ENCODE measurements at places on chromosomes 16 and 17.
A peak's percentile ranks its signal among the peaks of the same experiment; 100 is the strongest.

GRCh38 chr17:76558198-76559095, 18.6 kb downstream of the PRCD start:
- no peak for DNase-seq

DNA sequence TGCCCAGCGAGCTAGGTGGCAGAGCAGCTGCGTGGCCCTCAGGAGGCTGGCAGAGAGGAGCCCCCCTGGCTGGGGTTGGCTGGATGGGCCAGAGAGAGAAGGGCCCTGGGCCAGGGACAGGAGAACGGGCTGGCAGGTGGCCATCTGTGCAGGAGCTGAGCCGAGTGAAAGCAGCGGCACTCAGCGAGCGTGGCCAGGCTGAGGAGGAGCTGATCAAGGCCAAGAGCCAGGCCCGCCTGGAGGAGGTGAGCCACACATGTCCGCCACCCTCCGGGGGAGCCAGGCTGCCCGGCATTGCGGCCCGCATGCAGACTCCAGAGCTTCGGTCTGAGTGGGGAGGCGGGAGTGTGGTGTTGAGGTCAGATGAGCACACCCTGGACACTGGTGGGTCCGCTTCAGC, 2.1 kb upstream of the RAC3 start:
- DNase-seq = no peak

- no peak for DNase-seq
Observed at GRCh38 chr17:2366747-2367494, 29.6 kb downstream of the SGSM2 start.

DNA sequence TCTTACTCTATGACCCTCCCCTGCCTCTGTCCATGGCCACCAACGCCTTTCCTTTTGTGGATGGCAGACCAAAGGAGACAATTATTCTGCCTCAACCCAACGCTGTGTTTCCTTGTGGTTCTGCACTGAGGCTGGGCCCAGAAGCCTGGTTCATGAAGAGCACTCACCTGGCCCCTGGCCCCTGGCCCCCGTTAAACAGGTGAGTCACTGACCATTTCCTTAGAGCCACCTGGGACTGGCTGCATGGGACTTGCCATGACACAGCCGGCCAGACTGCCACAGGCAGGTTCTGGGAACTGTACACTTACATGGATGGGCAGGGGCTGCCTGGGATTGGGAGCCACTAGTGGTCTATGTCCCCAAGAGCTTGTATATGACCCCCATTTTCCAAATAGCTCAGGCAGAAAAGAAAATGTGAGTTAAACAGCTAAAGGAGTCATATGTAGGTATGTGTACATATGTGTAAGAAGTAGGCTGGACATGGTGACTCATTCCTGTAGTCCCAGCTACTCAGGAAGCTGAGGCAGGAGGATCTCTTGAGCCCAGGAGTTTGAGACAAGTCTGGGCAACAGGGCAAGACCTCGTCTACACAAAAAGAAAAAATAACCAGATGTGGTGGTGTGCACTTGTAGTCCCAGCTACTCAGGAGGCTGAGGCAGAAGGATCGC, 181.9 kb upstream of the CACNG5 start:
- DNase-seq = no peak

- DNase-seq = no peak
Observed at GRCh38 chr17:4559139-4559791, 1.1 kb downstream of the GGT6 start.

DNA sequence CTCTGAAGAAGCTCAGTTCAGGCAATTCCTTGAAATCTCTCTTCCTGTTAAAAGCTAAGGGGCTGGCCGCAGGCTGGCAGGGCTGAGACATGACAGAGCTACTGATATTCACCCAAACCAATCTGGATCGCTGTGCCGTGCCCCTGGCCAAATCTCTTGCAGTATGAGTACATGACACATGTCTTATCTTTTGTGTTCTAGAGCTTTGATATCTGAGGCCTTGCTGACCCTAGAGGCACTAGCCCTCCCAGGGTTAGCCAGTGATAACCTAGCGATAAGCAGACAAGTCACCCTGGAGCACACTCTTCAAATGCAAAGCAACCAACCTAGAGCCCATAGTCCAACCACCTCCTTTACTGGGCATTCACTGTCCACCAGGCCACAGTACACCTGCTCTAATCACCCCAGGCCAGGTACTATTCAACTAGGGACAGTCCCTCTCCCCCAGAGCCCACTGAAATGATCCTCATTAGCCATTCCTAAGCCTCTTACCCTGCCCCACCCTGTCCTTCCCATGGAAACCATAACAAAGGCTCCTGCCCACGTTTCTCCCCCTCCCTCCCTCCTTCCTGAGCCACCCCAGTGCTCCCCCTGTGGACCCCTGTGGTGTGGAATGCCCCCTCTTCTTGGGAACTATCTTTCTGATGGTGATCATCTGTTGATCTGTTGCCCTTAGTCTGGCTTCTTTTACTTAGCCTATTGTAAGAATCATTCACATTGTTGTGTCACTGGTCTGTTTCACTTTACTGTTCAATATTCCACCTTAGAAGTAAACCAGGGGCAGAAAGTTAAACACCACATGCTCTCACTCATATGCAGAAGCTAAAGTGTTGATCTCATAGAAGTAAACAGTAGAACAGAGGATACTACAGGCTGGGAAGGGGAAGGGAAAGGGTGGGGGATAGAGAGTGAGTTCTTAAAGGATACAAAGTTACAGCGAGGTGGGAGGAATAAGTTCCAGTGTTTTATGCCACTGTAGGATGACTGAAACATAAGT, 52.5 kb downstream of the TEKT5 start:
- no peak for DNase-seq

- peak; percentile 51 for DNase-seq
Observed at GRCh38 chr17:56393156-56393555, 200.3 kb upstream of the NOG start.

GRCh38 chr17:6940186-6940649, 55.6 kb upstream of the ALOX12 start:
- no peak for DNase-seq

DNA sequence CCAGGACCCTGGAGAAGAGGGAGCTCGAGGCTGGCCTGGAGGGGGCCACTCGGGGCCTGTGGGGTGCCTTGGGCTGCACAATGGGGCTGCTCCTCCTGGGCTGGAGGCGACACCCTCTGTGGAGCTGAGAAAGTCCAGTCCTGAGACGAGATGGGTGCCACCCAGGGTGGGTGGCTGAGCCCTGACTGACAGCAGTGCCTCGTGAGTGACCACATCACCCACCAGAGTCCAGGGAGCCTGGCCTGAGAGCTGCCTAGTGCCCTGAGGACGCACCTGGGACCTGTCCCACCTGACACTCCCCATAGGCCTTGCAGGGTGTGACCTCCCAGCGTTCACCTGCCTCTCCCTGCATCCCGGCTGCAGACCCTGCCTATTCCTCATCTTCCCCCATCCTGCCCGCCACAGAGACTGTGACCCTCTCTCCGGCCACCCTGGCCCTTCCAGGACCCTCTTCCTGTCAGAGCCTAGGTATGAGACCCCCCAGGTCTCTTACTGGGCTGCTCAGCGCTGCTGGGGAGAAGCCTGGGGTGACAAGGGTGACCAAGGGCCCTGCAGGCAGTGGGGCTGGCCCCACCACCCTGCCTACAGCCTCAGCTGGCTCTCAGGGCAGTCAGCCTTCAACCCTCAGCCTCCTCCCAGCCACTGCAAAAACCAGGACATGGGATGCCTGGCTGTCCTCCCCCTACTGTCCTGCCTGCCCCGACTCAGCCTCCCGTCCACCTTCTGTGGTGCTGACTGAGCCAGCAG, 41.2 kb downstream of the TNFRSF13B start:
- DNase-seq = no peak

DNA sequence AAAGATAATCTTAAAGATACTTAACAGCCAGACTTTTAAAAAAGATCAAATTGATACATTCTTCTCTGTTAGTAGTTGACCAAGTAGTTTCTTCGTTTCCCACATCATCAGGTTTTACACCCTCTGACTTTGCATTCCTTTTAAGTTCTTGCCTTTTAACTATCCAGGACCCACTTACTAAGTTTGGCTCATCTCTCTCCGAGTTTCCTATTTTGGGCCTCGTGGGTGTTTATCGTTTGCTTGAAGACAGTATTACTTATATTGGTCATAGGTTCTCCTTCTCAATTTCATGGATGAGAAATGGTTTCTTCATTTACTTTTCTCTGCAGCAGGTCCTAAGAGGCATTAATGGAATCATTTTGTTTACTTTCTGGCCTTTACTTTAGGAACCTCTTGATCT, 43.2 kb downstream of the RPA1 start:
- no peak for DNase-seq

- DNase-seq = no peak
Observed at GRCh38 chr16:82609140-82609539, 17.6 kb upstream of the CDH13 start.

- no peak for DNase-seq
Observed at GRCh38 chr16:68800257-68800875, 43.0 kb upstream of the TANGO6 start.

DNA sequence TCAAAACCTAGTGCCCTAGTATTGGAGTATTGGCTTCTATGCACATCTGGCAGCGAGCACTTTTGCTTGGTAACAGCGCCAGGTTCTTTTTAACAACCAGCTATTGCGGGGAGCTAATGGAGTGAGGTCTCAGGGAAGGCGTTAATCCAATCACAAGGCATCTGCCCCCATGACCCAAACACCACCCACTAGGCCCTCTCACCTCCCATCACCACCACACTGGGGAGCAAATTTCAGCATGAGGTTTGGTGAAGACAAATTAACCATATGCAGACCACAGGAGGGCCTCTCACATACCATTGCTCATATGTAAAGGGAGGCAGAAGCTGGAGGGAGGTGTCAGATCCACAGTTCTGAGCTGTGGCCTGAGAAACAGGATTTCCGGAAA, 893 bp upstream of the ODF4 start:
- DNase-seq = no peak

DNA sequence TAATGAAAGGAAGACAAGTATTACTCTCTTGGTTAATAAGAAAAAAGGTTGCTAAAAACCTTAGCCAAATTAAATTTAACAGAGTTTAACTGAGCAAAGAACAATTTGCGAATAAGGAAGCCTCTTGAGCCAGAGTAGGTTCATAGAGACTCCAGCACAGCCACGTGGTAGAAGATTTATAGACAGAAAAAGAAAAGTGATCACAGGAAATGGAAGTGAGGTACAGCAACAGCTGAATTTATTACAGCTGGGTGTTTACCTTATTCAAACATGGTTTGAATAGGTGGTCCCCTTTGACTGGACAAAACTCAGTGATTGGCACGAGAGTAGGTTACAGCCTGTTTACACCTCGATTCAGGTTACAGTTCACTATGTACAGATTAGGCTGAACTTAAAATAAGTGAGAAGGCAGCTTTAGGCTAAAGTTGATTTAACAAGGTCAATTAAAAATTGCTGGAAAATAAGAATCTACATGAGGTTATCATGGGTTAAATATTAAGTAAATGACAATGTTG, 3.3 kb upstream of the CCL15 start:
- no peak for DNase-seq

DNA sequence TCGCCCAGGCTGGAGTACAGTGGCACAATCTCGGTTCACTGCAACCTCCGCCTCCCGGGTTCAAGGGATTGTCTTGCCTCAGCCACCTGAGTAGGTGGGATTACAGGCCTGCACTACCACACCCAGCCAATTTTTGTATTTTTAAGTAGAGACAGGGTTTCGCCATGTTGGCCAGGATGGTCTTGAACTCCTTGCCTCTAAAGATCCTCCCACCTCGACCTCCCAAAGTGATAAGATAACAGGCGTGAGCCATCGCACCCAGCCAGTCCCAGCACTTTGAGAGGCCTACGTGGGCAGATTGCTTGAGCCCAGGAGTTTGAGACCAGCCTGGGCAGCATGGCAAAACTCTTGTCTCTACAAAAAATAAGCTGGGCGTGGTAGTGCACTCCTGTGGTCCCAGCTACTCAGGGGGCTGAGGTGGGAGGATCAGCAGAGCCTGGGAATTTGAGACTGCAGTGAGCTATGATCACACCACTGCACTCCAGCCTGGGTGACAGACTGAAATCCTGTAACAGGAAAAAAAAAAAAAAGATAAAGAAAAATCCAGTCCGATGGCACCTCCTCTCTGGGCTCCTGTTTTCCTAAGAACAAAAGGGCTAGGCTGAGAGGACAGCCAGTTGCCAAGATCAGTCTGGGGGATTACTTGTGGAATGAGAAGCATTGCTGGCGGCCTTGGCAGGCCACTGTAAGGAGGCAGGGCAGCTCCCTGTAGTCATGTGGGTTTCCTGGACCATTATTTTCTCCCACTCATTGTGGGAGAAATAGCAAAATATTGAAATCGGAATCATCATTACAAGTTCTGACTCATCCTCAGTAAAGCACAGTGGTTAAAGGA, 3.0 kb upstream of the PIPOX start:
- no peak for DNase-seq

DNA sequence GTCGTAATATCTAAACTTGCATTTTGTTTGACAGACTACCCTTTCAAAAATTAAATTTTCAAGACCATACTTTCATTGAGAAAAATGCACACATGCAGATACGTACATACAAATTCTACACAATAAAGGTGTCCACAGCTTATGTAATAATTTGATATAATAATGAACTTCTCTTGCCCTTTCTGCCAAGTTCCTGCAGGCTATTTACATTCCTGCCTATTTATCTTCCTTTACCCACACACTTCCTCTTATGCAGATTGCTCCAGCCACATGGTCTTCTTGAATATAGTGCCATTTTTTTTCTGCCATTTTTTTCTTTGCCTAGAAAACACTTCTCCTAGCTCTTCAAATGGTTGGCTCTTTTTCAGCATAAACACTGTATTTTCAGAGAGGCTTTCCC, 826.9 kb upstream of the CDH8 start:
- peak; percentile 55 for DNase-seq

- no peak for DNase-seq
Observed at GRCh38 chr16:26139091-26139490, 447.3 kb downstream of the HS3ST4 start.

DNA sequence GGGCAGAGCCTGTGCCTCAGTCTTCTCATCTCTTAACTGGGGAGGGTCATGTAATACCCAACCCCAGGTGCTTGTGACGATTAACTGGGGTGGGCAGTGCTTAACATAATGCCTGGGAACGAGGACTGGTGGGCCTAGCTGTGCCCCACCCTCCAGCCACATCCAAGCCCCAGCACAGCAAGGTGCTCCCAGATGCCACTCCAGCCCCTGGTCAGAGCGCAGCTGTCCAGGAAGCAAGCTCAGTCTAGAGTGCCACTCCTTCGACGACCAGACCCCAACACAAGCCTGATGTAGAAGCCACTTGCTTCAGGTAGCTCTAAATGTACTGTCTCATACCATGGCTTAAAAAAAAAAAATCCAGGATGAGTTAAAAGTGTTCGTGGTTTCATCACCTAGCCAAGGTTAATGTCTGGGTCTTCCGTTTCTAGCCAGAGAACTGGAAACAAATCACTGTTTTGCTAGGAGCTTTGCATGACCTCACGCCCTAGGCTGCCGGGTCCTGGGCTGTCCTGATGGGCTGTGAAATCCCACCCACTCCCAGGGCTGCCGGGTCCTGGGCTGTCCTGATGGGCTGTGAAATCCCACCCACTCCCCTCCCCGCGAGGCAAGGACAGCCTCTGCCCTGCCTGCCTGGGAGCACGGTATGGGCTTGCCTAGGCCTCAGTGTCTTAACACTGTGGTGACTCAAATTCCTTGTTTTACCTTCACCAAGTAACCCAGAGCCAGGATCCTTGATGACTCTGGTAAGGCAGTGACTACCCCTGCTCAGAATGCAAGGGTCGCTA, 7.7 kb downstream of the MIEF2 start:
- DNase-seq = no peak

GRCh38 chr17:52124993-52125392, 33.5 kb downstream of the CA10 start:
- DNase-seq = no peak

- DNase-seq = no peak
Observed at GRCh38 chr17:64006361-64007088, 8.4 kb downstream of the PRR29 start.

Measured in NCI-H1048 (cell line).